IPS-NIHi11 (cell line): ENCODE measurements at places on chromosomes 4 and X.
A peak's percentile ranks its signal among the peaks of the same experiment; 100 is the strongest.

DNA sequence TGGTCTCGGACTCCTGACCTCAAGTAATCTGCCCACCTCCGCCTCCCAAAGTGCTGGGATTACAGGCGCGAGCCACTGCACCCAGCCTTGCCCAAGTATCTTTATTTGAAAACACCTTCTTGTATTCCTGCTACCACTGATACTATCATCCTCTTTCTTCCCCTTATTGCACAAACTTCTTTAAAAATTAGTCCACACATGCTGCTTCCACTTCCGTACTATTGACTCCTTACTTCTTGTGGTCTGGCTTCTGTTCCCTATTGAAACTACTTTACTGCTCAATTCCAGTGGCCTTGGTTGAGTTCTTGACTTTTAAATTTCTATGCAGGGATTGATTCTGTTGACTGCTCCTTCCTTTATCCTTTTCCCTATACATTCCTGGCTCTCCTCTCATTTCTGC, 38.8 kb downstream of the MTM1 start:
- no peak for DNase-seq

DNA sequence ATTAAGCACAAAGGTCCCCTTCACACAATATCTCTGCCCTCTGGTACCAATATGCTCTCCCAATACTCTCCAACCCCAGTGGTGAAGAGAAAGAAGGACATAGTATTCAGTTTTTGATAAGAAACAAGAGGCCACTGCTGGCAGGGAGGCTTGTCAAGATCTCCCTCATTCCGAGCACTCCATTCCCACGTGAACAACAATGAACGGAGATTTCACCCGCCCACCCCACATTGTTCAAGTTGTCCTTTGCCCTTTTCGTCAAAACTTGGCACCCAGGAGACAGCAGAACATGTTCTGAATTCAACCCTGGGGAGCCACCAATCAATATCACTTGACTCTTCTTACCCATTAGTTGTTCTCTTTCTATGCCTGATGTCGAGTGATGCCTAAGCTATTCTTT, 54.2 kb upstream of the SLC25A4 start:
- DNase-seq: no peak

- DNase-seq: no peak
These were observed 155.5 kb upstream of the PRDX4 start for GRCh38 chrX:23511793-23512192.

DNA sequence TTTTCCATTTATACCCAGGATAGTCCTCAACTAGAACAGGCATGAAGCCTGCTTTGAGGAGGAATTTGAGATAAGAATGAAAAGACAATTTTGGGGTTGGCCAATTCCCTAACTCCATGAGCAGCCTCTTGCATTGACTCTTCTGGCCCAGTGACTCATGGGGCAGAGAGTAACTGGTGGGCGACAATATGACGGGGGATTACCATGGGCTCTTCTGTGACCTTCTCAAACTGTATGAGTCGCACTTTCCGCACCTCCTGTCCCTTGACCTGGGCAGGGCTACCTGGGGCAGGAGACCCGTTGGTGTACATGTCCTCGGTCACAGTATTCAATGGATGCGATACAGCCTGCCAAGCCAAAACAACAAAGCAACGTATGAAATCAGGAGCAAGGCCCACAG, 13.3 kb downstream of the MPP1 start:
- no peak for DNase-seq

- DNase-seq: no peak
These were observed 76.8 kb downstream of the COMMD8 start for GRCh38 chr4:47386561-47387235.

DNA sequence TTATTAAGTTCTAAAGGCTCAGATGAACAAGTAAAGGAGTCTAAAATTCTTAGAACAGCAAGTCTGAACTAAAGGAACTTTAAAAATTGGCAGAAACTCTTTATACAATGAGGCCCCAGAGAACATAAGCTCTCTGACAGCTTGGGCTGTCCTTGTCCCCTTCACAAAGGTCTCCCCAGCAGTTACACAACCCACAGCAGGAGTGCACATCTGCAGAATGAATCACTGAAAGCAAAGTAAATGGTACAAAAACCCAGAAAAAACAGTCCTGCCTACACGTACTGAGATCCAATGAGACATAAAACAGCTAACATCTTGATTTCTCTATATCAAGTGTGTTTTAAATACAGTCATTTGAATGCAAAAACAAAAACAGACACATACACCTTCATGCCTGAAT, 18.7 kb downstream of the RBBP7 start:
- no peak for DNase-seq

DNA sequence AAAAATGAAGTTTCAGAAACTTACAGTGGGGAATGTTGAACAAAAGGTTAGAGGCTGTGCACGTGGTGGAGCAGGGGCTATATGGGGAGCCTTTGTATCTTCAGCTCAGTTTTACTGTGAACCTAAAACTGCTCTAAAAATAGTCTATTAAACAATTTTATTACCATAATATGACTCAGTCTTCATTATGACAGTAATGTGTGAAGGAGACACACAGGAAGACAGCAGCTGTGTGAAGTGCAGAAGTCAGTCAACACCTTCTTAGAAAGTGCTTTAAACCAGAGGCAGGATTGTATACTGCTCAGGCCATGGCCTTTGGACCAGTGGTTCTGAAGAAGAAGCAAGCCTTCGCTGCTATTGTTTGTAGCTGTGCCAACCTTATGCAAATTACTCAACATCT, 89.7 kb downstream of the ARHGAP10 start:
- DNase-seq: no peak

DNA sequence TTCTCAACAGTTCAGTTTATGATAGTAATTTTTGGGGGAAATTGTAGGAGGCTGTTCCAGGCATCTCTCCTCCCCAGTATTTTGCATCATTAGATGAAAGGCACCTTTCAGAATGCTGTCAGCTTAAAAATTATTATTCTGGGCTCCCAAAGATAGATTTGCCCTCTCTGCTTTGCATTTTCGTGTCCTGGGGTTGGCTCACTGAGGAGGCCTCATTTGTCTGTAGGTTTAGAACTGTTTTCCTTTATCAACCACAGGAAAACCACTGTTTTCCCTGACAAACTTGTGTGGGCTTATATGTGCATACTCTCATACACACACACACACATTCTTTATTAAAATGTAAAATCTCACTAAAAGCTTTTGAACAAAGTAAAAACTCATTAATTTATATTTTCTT, 197.2 kb upstream of the VCX3A start:
- DNase-seq: no peak

DNA sequence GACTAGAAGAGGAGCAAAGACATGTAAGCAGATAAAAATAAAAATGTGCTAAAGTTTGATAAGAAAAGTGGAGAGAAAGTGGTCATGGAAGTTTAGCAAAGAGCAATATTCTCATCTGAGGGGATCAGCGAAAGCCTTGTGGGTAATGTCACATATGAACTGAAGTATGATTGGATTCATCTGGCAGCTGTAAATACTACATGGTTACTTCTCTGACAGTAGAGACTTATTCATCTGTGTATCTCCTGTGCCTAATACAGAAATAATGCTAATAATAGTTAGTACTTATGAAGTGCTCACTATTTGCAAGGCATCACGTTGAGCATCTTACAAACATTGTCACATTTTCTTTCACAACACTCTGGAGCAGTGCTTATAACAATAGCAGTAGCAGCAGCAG, 8.9 kb upstream of the IGSF1 start:
- DNase-seq: no peak

- no peak for DNase-seq
These were observed 376.8 kb upstream of the FGF16 start for GRCh38 chrX:77070202-77070918.

DNA sequence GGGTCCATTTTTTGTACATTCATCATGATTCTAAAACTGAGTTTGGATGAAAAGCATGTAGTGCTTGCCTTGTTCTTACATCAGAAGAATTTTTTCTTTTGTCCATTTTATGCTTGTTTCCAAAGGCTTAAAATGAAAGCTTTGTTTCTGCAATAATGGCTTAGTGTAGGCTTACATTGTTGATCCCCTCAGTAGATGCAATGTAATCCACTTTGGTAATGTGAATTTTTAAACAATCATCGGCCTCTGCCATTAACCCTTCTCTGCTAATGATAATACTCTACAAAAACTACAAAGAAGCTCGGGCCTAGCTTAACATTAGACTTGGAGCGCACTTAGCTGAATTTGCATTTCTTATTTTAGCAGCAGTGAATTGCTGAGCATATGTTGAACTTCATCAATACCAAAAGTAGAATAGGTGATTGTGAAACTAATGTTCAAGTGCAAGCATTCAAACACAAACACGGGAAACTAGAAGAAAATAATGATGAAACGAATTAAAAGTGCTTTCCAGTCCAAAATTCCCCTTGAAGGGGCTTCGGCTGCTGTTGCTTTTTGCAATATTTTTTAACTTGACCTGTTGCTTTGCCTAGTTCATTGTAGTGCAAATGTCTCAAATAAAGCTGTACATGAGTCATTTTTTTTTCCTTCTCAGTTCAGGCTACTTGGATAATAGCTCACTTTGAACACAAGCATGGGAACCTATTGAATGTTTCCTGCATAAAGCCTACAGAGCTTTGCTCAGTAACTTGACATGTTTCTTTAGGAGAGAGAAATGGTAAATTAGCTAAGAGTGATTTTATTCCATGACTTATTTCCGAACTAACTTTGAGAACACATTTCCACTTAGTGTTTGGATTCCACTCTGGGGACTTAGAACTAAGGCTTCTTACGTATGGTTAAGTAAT, 66.5 kb downstream of the SLIT2 start:
- no peak for DNase-seq

DNA sequence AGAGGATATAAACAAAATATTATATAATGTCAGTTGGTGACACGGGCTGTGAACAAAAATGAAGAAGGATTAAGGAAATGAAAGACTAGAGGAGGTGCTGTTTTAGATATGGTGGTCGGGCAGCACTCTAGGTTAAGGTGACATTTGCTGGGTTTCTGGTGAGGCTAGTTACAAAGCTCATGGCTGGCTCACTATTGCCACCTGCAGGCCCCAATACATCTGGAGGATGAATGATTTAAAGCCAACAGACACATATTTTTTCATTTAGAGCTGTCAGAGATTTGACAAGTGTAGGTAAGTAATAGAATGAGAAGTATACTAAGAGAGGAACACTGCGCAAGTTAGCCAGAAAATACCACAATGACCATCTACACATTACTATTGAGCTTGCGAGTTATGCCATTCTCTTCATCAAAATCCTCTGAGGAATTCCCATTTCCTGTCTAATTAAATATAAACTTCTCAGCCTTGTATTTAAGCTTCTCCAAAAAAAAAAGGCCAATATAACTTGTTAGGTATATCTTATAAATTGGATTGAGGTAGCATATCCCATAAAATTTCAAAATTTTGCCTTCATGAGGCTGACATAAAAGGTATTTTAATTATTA, 6.4 kb upstream of the FGG start:
- peak; percentile 64 for DNase-seq

GRCh38 chr4:9762823-9763475, 18.5 kb upstream of the DRD5 start:
- DNase-seq: peak; percentile 65
